ENCODE measurements at places on chromosomes 5 and 9. TPM values are rescaled to one million over a fixed set of nuclear protein-coding genes. Genes with fewer than 3 reads are reported as not detected.
A peak's percentile ranks its signal among the peaks of the same experiment; 100 is the strongest.

DNA sequence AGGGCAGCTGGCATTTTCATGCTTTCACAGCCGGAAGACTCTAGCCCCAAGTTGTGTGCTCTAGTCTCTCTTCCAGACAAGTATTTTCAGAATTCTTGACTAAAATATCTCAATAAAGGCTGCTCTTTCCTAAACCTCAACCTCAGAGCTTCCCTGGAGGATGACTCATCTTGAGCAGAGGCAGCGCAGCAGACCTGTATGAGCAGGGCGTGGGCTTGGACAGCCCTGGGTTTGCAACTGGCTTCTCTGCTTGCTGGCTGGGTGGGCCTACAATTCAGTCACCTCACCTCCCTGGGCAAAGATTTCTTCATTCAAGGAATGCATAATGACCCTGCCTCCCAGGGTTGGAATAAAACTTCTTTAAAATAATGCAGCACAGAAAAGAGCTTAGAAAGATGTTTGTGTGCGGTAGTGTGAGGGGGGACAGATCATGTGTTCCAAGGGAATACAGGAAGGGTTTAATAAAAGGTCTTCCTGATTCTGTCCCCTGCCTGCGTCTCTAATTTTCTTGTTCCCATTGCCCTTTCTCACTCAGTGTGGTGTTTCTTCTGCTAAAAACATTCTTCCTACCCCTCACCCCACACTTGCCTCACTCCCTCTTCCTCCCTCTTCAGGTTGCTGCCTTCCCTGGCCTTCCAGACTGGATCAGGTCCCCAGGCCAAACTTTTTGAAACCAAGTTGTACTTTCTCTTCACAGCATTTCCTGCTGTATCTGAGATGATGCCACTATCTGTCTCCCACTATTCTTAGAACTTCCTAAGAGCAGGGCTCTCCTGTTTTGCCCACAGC, 39.4 kb upstream of the MAP1B start:
- no peak for DNase-seq

The ODF2 gene
- total RNA-seq, result 23.1 TPM

GRCh38 chr5:142699184-142699720, 13.4 kb upstream of the FGF1 start:
- DNase-seq, result peak; percentile 83

- no peak for DNase-seq
These were observed 7.6 kb downstream of the DRD1 start for GRCh38 chr5:175436359-175436758.

- DNase-seq, result no peak
These were observed 35.1 kb downstream of the MAP3K1 start for GRCh38 chr5:56850423-56850822.

GRCh38 chr9:128321343-128321742, 904 bp downstream of the TRUB2 start:
- DNase-seq, result no peak

DNA sequence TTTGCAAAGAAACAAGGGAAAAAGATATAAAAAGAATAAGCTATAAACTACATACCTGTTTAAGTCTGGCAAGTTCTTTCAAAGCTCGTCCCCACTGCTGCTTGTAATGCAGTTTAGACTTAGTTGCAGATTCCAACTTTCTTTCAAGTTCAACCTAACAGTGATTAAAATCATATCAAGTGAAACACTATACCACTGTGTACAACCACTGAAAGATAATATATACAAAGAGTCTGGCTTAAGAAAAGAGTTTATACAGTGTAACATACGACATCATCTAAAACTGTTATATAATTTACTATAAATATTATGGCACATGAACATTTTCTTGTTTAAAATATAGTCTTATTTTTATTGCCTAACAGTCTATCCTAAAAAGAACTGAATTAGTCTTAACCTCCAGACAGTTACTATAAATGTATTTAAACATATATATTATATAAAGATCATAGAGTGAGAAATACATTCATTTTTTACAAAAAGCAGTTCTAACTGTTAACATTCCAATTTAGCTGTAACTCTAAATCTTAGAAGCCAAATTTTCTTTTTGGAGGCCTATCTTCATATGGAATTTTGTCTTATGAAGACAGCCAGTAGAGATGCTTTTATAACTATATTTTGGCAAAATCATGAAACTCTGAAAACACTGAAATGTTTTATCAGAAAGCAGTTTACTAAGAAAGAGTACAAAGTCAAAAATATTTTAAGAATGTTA, 58.6 kb downstream of the CEP120 start:
- DNase-seq, result no peak

The ZNF608 gene
- total RNA-seq, result 82.1 TPM

DNA sequence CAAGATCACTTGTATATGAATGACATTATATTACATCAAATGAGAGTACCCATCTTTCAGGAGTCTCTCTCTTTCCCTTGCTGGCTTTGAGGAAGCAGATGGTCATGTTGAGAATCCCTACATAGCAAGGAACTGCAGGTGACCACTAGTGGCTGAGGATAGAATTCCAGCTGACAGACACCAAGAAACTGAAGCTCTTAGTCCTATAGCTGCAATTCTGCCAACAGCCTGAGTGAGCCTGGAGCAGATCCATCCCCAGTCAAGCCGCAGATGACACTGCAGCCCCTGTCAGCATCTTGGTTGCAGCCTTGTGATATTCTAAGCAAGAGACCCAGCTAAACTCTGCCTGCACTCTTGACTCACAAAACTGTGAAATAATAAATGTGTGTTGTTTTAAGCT, 531.5 kb downstream of the CSNK1G3 start:
- DNase-seq, result no peak

Measured in breast epithelium (tissue), 4 donors.